Breast epithelium (tissue), 4 donors: ENCODE measurements at places on chromosomes 7 and 10.

GRCh38 chr7:116929021-116929420 is 24.3 kb upstream of the ST7 start:
- H3K27ac ChIP-seq: no peak overlapping the region
- no peak for DNase-seq
- H3K4me3 ChIP-seq: no peak overlapping the region
- no peaks in the 10 kb centered on the region for H3K36me3 ChIP-seq

DNA sequence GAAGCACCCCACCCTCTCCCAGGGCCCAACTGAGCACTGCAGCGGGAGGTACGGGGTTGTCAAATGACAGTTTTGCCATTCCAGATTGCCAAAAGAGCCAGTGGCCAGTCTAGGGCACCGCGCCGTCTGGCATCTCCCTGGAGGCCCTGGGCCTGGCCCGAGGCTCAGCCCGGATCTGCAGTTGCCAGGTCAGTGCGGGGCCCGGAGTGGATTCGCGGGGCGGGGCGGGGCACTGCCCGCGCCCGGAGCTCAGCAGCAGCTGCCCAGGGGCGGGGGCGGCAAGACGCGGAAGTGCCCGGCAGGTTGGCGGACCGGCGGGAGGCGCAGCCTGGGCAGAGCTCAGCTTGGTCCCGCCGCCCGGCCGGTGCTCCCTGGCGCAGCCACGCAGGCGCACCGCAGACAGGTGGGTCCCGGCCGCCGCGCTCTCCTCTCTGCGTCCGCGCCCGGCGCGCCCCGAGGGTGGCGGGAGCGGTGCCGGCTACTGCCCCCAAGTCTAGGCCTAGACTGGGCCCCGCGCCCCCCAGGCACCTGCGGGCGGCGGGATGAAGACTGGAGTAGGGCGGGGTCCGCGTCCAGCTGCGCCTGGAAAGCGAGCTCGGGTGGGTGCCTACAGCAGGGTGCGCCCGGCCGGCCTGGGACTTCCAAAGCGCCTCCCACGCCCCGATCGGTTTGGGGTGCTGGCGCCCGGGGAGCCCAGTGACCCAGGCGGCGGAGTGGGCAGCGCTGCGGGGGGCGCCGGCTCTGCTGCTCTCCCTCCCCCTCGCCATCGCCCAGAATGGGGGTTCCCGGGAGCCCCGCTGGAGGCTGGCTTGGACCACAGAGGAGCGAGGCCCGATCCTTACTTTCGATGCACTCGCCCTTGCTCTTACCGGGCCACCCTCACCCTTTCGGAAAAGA is at the start of gene IRF5:
Gene IRF5 (plus strand): TSS at position 281 of the 897 bp plus-strand sequence. CDS start 4,155 bp downstream, outside the sequence.
- H3K4me3 ChIP-seq: peak within 1 kb of the TSS; percentile 75
- no peak for DNase-seq
- no peaks in the 10 kb centered on the region for H3K36me3 ChIP-seq
- no peak within 1 kb of the TSS for H3K27ac ChIP-seq

- no peaks in the 10 kb centered on the region for H3K4me1 ChIP-seq
- H3K36me3 ChIP-seq: no peaks in the 10 kb centered on the region
- no peak for DNase-seq
- no peak overlapping the region for H3K4me3 ChIP-seq
- no peak overlapping the region for H3K27ac ChIP-seq
Observed at GRCh38 chr10:86951184-86951761, 6.1 kb downstream of the MMRN2 start.

GRCh38 chr10:131431978-131432690 is 120.6 kb upstream of the TCERG1L start:
- no peak overlapping the region for H3K4me3 ChIP-seq
- no peak overlapping the region for H3K27ac ChIP-seq
- H3K27me3 ChIP-seq: no peaks in the 10 kb centered on the region
- no peak for DNase-seq
- no peaks in the 10 kb centered on the region for H3K36me3 ChIP-seq

- H3K27ac ChIP-seq: no peak overlapping the region
- H3K4me1 ChIP-seq: no peaks in the 10 kb centered on the region
- H3K27me3 ChIP-seq: no peaks in the 10 kb centered on the region
- H3K4me3 ChIP-seq: no peak overlapping the region
- no peak for DNase-seq
Observed at GRCh38 chr10:49080965-49081364, 34.4 kb downstream of the VSTM4 start.

DNA sequence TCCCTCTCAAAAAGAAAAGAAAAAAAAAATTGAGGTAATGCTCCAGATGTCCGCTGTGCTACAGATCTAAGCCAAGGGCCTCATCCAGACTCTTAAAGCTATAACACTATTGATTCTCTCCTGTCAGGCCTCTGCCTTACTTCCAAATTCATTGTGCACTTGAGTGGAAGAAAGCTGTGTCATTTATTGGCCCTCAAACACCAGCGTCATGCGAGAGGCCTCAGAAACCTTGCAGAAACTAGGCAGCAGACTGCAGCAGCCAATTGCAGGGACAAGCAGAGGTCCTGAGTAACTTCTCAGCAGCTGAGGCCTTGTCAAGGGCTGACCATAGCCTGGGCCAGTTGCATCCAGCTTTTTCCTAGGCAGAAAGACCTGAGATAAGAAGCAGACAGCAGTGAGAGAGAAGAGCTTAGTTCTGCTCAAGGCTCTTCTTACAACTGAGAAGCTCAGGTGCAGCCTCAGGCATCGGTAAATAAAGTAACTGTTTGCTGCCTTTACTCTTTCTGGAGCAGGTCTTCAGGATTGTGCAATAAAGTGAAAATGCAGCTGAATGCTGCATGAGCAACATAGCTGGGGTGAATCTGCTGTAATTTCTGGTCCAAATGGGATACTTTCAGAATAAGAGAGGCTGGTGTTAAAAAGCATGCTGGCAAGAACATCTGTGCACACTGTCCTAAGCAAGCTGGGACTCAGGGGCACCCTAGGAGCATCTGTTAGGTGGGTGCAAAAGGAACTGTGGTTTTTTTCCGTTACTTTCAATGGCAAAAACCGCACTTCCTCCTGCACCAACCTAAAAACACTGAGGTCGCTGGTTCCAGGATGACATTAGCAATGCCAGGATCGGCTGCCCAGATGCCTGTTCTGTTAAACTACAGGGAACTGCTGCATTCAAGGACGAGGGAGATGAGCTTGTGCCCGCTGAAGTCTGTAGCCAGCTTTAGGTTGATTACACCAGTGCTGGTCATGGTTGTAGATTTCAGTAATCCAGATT is 181.8 kb upstream of the PFKP start:
- no peak for DNase-seq
- H3K27ac ChIP-seq: no peak overlapping the region
- H3K27me3 ChIP-seq: peaks cover under 1% of the 10 kb centered on the region
- no peak overlapping the region for H3K4me3 ChIP-seq

DNA sequence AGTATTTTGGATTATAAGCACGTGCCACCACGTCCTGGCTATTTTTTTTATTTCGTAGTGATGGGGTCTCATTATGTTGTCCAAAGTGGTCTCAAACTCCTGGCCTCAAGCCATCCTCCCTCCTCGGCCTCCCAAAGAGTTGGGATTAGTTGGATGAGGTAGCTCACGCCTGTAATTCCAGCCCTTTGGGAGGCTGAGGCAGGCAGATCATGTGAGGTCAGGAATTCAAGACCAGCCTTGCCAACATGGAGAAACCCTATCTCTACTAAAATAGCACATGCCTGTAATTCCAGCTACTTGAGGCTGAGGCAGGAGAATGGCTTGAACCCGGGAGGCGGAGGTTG is 21.8 kb upstream of the YWHAG start:
- peak overlapping the region; percentile 93 for H3K27ac ChIP-seq
- peak overlapping the region; percentile 66 for H3K4me3 ChIP-seq
- no peak for DNase-seq
- no peaks in the 10 kb centered on the region for H3K36me3 ChIP-seq
- no peaks in the 10 kb centered on the region for H3K27me3 ChIP-seq

DNA sequence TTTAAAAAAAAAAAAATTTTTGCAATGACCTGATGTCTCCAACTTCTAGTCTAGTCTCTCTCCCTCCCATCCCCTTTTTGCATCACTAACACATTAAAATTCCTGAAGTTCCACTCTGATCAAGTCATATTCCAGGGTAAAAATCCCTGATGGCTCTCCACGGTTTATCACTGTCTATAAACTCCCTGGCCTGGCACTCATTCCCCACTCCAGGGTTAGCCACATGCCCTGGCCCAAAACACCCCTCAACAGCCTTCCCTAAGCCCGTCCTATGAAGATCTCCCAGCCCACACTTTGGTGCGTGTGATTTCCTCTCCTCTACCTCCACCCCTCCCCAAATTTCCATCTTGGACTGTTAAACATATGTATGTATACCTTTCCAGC is 125.4 kb downstream of the JAZF1 start:
- H3K4me3 ChIP-seq: no peak overlapping the region
- no peaks in the 10 kb centered on the region for H3K27me3 ChIP-seq
- no peak for DNase-seq
- no peak overlapping the region for H3K27ac ChIP-seq
- H3K4me1 ChIP-seq: no peaks in the 10 kb centered on the region

DNA sequence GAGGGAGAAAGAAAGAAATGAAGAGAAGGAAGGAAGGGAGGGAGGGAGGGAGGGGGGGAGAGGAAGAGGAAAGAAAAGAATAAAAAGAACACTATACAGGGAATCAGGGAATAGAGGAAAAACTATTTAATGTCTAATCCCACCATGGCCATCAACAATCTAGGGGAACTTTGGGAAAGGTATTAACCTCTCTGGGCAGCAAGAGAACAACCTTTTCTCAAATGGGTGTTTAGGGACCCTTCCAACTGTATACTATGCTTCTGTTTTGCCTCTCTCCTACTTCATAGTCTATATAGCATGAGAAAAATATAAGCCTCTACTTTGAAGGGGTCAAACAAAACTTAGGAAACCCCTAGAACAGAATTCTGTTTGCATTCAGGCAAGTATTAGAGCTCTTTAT is 54.5 kb downstream of the CHCHD3 start:
- no peaks in the 10 kb centered on the region for H3K36me3 ChIP-seq
- H3K27ac ChIP-seq: no peak overlapping the region
- H3K27me3 ChIP-seq: no peaks in the 10 kb centered on the region
- no peak for DNase-seq
- H3K4me3 ChIP-seq: no peak overlapping the region

- H3K4me1 ChIP-seq: no peaks in the 10 kb centered on the region
- no peak overlapping the region for H3K27ac ChIP-seq
- no peaks in the 10 kb centered on the region for H3K27me3 ChIP-seq
- no peaks in the 10 kb centered on the region for H3K36me3 ChIP-seq
Observed at GRCh38 chr7:156158693-156159092, 346.4 kb upstream of the SHH start.

DNA sequence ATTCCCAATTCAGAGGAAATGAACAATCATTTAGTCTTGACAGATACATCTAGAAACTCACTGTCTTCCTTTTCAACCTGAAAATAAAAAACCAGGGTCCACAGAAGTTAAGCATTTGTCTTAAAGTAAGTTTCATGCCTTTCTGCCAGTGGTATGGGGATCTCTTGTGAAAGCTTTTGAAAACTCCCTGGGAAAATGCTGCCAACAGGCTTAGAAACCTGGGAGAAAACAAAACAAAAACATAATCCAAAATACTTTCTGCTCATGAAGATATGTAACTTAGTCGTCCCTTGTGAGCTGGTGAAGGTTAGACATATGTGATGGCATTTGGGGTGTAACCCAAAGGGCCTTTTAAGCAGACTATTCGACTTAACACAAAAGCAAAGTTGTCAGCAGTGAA is 66.4 kb upstream of the ZNF438 start:
- no peaks in the 10 kb centered on the region for H3K27me3 ChIP-seq
- no peak overlapping the region for H3K27ac ChIP-seq
- H3K4me3 ChIP-seq: no peak overlapping the region
- DNase-seq: no peak

DNA sequence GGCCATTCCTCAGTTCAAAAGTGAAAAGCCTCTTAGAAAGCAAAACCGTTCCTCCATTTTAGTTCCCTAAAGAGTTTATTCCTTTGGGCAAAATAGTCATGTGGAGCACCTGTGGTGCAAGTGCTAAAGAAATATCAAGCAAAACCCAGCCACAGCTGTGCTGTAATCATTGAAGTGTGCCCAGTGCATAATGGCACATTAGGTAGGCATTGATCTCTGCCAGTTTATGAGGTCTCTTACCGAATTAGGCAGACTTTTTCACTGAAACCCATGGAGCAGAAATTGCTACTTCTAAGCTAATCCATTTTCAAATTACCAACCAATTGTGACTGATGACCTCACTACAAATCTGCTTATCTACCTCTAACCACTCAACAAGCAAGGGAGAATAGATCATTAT is 97.2 kb upstream of the SEMA3A start:
- H3K27ac ChIP-seq: no peak overlapping the region
- H3K4me3 ChIP-seq: no peak overlapping the region
- no peaks in the 10 kb centered on the region for H3K4me1 ChIP-seq

GRCh38 chr7:5624386-5625365 is 156.8 kb downstream of the RNF216 start:
- no peaks in the 10 kb centered on the region for H3K4me1 ChIP-seq
- H3K4me3 ChIP-seq: no peak overlapping the region
- DNase-seq: no peak
- H3K36me3 ChIP-seq: no peaks in the 10 kb centered on the region
- no peak overlapping the region for H3K27ac ChIP-seq
- no peaks in the 10 kb centered on the region for H3K27me3 ChIP-seq

- no peaks in the 10 kb centered on the region for H3K36me3 ChIP-seq
- no peak overlapping the region for H3K4me3 ChIP-seq
- no peak for DNase-seq
- H3K27ac ChIP-seq: peak overlapping the region; percentile 20
- H3K4me1 ChIP-seq: no peaks in the 10 kb centered on the region
- no peaks in the 10 kb centered on the region for H3K27me3 ChIP-seq
Observed at GRCh38 chr10:62688971-62689700, 115.4 kb upstream of the ADO start.

- no peak overlapping the region for H3K4me3 ChIP-seq
- no peaks in the 10 kb centered on the region for H3K36me3 ChIP-seq
- no peaks in the 10 kb centered on the region for H3K27me3 ChIP-seq
- H3K4me1 ChIP-seq: no peaks in the 10 kb centered on the region
- no peak overlapping the region for H3K27ac ChIP-seq
Observed at GRCh38 chr10:55212051-55212450, 411.0 kb upstream of the PCDH15 start.

- no peaks in the 10 kb centered on the region for H3K36me3 ChIP-seq
- H3K4me1 ChIP-seq: no peaks in the 10 kb centered on the region
- no peak overlapping the region for H3K4me3 ChIP-seq
- no peak overlapping the region for H3K27ac ChIP-seq
Observed at GRCh38 chr7:36820527-36821170, 96.4 kb upstream of the AOAH start.
